ENCODE measurements at places on chromosomes 5 and 9.
A peak's percentile ranks its signal among the peaks of the same experiment; 100 is the strongest.

GRCh38 chr5:151547364-151547763, 43.8 kb downstream of the FAT2 start:
- DNase-seq, result no peak

DNA sequence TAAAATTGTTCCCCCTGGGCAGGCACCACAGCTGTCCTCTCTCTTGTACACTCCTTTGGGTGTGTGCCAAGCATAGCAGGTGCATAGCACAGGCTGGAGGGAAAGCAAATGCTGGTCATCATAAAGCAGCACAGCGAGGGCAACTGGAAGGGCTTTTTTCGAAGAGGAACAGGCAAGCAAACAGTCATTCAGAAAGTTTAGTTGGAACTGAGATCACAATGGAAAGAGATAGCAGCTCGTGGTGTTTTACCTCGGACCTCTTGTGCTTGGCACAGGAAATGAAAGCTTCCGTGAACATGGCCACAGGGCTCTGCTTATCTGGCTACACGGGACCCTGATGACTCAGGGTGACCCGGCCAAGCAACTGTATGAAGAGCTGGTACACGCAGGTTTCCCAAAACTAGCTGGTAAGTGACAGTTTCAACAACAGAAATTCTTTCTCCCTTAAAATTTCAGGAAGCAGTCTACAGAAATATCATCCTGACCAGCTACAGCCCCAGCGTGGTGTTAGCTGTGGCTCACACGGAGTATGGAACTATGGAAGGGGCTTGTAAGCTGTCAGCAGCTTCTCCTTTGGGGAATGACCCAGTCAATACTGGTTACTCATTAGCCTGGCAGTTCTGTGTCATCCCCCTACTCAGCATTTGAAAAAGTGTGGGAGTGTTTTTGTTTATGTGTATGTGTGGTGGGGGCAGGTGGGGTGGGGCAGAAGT, 48.1 kb downstream of the POC5 start:
- DNase-seq, result no peak

- no peak for DNase-seq
Measured at GRCh38 chr5:120122703-120123102, 341.4 kb upstream of the PRR16 start.

DNA sequence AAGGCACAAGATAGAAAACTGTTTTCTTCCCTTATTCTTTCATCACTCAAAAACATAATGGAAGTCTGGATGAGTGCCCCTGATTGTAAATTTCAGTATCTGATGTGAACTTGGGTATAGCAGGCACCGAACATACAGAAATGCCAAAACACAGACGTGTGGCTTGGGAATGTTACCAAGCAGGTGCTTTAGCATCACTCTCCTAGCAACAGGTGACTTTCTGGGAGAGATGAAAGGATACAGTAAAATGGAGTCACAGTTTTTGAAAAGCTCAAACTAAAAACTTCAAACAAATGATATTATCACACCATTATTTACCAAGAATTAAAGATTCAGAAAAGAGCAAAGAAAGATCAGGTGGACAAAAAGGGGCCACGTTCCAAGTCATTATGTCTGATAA, 130.2 kb downstream of the DROSHA start:
- no peak for DNase-seq

DNA sequence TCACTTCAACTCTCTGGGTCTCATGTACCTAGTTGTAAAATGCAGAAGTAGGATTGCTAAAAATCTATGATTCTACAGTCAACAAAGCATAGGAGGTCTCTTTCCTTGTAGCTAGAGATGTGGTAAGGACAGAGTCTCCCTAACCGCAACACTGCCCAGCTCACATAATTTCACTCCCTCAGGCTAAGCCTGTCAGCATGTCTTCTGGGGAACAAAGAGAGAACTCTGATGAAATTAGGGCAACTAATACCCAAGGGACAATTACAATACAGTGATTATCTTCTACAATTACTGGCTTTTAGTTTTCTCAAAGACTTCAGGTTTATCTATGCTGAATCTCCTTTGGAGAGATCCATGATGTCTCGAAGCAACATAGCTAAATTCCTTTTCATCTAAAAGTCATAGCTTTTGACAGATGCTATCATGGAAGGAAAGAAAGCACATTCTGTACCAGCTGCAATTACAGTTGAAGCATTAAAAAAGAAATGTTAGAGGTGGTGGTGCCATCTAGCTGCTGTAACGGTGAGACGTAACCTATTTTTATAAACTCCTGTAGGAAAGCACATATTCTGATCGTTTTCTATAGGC, 141.1 kb upstream of the TARS1 start:
- DNase-seq, result peak; percentile 12

- DNase-seq, result peak; percentile 66
Measured at GRCh38 chr5:134506054-134507039, 19.1 kb upstream of the JADE2 start.

GRCh38 chr5:77211691-77212047, 1.2 kb downstream of the PDE8B start:
- no peak for DNase-seq

Measured in HCT116 (cell line).